ENCODE measurements at places on chromosomes 11 and 22.

GRCh38 chr11:81339521-81339920 lies 1394.1 kb downstream of the FAM181B start:
- no peak for DNase-seq

GRCh38 chr11:126628790-126629621 lies 273.5 kb downstream of the ST3GAL4 start:
- DNase-seq = no peak

DNA sequence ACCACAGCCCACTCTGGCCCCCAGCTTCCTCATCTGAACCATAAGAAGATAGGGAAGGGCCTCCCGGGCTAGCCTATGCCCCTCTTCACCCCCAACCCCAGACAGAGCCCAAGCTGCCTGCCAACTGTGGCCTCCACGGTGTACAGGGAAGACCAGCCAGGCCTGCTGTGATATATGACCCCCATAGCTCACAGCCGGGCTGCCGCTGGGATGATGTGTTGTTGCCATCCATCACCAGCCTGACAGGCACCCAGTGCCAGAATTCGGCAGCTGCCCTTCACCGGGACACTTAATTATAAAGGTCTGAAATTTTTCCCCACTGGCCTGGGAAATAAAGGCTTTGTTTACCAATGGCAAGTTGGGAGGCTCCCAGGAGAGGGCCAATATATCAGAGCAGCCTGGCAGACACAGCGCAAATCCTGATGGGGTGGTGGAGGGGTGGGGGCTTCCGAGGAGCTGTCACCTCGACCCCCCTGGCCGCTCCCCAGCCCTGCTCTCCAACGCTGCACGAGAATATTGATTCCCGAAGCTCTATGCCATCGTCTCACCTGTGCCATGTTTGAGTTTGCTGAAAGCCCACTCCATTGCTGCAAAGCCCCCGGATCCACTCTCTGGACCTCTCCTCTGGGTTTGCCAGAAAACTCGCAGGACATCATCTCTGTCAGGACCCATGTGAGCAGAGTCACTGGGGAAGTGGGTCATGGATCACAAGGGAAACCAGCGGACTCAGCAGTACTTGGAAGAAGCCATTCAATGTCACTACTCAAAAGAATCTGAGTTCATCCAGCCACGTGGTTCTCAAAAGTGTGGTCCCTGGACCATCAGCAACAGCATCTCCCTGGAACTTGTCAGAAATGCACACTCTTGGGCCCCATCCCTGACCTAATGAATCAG lies 296.9 kb downstream of the MN1 start:
- no peak for DNase-seq

DNA sequence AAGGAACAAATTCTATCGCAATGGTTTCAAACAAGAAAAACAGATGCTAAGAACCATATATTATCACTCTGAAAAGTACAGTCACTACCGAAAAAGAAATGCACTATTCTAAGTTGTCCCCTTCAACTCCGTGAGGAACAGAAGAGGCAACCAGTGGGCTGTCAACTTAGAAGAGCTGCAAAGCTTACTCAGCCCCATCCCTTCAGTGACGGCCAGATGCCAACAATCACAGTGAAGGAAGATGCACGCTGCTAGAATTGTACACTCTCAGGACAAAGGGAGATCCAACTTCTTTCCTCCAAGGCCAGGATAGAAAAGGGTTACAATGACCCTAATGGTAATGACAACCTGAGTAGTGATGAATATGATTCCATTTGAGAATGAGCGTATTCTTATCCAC lies 38.5 kb upstream of the CHKA start:
- DNase-seq = no peak

DNA sequence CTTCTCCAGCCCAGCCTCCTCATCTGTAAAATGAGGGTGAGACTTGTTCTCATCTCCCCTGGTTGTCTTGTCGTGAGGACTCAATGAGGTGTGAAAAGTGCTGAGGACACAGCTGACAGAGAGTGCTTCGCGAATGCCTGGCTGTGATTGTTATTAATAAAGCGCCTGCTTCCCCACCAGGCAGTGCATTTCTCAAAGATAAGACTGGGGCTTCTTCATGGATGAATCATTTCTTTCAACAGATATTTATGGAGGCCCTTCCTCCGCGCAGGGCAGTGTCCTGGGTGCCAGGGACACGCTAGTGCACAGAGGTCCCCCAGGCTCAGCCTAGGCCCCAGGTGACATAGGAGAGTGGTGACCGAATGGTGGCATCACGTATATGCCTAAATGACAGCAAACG lies 34.3 kb upstream of the SHISAL1 start:
- no peak for DNase-seq

GRCh38 chr22:25110846-25111578 lies 88.6 kb upstream of the CRYBB3 start:
- DNase-seq = peak; percentile 58

DNA sequence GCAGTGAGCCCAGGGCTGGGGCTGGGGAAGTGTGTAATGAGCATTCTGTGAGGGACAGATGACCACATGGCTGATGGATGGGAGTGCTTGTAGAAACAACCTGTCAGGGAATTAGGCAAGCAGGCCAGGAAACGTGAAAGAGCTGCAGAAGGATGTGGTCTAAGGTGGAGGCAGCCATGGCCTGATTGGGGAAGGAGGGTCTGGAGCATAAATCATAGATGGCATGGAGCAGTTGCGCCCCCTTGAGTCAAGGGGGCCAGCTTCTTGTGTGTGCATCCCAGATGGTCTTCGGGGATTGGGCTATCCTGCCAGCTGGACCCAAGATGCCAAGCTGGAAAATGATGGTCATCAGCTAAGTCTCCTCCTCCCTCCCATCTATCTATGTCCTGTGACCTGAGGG lies 119.4 kb upstream of the CLPB start:
- DNase-seq = peak; percentile 50

DNA sequence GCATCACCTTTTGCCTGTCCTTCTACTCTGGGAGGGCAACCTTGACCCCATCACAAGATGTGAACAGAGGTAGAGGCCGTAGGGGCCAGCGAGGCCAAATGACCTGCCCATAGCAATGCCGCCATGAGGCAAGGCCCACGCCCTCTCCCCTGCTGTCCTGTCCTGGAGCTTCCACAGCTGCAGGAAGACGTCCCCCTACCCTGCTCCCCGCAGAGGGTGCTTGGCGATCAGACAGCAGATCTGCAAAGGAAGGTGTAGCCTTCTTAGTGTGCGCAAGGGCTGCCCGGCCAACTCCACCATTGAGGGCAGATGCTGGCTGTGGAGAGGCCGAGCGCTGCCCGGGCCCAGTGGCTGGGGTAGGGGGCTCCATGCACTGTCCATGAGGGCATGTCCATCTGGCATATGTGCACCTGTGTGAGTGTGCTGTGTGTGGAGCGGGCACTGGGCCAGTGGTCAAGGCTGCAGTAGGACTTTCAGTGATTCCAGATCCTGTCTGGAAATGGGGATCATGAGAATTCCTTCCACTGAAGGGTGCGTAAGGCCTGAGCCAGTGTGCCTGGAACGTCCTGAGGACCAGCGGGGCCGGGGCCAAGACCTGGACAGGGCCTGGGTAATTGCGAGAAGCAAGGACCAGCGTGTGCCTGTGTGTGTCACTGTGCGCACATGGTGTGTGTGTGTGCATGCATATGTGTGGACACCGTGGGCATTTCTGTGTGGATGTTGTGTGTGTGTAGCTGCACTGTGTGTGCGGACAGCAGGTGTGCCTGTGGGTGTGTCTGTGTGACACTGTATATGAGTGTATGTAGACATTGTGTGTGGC lies 11.0 kb downstream of the TRPM5 start:
- DNase-seq = no peak

DNA sequence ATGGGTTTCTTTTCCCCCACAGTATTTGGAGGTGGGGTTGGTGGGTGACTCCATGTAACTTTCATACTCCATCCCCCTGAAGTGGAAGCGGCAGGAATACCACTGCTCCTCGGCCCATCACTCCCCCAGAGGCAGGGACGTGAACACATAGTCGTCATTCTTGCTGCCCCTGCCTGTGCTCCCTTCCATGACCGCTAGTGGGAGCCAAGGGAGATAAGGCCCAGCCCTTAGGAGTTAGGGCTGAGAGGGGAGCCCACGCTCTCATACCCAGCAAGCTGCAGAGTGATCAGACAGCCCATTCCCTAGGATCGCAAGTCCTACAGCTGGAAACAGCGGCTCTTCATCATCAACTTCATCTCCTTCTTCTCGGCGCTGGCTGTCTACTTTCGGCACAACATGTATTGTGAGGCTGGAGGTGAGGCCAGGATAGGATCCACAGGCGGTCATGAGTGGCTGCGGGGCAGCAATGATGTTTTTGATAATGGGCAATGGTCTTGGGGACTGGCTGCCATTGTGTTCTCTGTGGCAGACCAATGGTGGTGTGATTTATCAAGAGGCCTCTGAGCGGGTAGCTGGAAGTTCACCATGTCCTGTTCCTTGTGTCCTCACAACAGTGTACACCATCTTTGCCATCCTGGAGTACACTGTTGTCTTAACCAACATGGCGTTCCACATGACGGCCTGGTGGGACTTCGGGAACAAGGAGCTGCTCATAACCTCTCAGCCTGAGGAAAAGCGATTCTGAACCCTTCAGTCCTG lies 15.9 kb downstream of the RHOG start:
- peak; percentile 74 for DNase-seq

GRCh38 chr11:56819916-56820315 lies 71.4 kb upstream of the OR9G4 start:
- DNase-seq = no peak

DNA sequence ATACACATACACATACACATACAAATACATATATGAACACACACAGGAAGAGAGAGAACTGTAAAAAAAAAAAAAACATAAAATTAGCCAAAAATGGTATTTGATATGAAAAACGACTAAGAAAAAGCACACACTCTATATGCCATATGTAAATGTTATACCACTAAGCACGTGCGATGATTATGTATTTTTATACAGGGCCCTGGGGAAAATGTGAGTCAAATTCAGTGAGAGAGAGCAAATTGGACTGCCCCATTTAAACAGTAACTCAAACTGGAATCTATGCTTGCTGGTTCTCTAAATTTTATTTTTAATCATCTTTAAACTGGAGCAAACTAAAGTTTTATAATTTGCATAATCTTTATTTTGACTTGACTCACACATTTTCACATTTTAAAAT lies 197.8 kb upstream of the MTNR1B start:
- DNase-seq = no peak

GRCh38 chr11:72762641-72763304 lies 10.6 kb upstream of the ARAP1 start:
- peak; percentile 46 for DNase-seq

- DNase-seq = no peak
Measured at GRCh38 chr11:15761235-15761634, 595.1 kb downstream of the SOX6 start.

DNA sequence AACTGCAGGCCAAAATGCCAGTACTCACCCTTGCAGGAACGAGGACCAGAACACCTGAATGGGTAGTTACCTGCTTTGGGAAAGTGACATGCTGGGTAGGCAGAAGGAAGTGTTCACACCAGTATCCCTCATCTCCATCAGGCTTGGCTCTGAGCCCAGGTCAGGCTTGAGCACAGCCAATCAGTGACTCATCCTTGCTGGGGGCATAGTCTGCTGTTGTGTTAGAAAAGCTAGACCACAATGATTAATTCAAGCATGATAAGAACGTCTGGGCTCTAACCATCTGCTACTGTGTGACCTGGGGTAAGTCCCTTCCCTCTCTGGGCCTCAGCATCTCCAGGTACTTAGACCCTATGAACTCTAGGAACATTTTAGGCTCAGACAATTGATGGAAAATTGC lies 450.4 kb downstream of the MIAT start:
- no peak for DNase-seq

GRCh38 chr22:43666457-43666856 lies 145.6 kb downstream of the EFCAB6 start:
- no peak for DNase-seq

GRCh38 chr22:23402275-23403151 lies 177.6 kb downstream of the IGLL1 start:
- DNase-seq = peak; percentile 29

DNA sequence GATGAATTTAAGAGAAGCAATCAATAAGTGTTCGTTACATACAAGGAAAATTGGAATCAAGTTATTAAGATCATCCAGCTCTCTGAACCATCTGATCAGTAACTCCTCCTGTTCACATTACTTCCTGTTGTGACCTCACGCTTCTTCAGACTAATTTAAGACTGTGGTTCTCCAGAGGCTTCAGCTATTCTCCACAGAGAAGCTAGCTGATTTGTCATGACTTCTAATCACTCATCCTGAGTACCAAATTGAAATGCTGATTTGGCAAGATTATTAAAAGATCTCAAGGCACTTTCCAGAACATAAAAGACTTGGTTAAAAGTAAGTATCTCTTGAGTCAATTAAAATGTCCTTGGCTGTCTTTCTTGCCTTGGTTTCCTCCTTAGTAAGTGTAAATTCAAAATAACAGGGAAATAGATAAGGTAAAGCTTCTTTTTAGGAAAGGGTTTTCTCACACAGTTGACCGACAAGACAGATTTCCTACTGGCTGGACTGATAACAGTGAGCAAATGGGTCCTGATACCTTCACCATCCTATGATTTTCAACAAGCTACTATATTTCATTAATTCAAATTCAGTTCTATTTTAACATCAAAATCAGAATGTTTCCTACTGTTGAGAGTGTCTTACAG lies 38.5 kb downstream of the GAB2 start:
- DNase-seq = no peak

DNA sequence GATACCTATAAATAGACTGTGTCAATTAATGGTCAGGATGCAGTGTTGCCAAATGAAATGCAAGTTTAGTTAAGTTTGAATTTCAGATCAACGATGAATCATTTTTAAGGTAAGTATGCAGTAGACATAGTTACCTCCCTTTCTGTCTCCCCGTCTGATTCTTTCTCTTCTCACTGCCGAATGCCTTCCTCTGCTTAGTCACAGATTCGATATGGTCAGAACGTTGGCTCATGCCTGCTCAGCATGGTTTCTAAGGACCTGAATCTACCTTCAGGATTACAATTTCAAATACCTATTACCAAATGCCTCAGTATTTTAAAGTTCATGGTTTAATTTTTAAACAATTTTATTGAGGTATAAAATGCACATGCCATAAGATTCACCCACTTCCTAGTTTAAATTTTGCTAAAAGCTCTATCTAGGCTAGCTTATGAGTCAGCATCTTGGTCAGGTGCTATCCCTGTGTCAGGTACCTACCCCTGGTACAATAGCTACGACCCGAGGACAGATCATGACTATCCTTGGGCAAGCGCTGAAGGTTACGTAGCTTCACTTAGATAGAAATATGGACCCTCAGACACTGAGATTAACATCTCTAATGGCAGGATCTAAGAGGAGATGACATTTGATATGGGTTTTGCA lies 78.2 kb upstream of the SPON1 start:
- no peak for DNase-seq

DNA sequence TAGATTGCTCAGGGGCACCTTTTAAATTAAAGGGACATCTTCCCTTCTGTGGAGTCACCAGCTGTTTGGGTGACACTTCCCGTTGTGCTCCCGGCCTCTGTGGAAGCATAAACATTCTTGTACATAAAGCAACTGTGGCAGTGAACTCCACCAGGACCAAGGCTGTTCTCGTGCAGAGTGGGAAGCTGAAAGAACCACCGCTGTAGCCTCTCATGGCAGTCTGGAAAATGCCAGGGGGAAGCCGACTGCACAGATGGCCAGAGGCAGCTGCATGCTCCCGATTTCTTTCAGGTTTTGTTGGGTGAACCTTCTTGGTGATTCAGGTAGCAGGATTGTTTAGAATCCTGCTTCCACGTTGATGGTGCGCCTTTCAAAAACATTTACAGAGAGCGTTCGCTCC lies 10.3 kb downstream of the UBASH3B start:
- DNase-seq = no peak

- DNase-seq = no peak
Measured at GRCh38 chr11:108495326-108495725, 2.9 kb downstream of the POGLUT3 start.

- DNase-seq = peak; percentile 48
Measured at GRCh38 chr11:83158965-83159901, 2.3 kb downstream of the PCF11 start.
